ENCODE measurements at places on chromosomes 7 and 10. TPM values are rescaled to one million over a fixed set of nuclear protein-coding genes. Genes with fewer than 3 reads are reported as not detected.

DNA sequence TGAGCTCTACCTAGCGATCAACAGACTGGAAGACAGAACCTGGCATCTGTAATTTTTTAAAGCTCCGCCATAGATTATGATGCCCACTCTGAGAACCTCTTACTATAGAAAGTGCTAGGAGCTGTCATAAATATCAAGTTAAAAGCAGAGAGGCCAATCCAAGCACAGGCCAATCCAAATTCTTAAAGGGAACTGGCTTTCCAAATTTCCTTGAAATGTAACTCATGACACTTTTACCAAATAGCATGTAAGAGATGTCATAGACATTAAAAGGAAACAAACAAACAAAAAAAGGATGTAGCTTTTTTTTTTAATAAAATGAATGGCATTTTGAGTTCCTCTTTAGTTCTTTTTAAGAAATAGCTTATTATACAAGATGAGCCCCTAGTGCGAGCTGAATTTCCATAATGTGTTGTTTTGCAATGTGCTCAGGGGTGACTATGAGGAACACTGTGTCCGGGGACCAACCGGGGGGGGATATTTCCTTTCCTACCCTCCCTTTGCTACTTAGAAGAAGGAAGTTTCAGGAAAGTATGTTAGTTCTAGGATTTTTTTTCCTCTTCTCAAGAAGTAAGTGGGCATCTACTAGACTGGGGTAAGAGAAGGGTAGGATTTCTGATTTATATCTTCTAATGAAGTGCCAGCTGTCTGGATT lies 23.7 kb upstream of the MRC1 start:
- no peaks in the 10 kb centered on the region for H3K27me3 ChIP-seq
- no peak overlapping the region for H3K4me3 ChIP-seq
- no peak for DNase-seq

DNA sequence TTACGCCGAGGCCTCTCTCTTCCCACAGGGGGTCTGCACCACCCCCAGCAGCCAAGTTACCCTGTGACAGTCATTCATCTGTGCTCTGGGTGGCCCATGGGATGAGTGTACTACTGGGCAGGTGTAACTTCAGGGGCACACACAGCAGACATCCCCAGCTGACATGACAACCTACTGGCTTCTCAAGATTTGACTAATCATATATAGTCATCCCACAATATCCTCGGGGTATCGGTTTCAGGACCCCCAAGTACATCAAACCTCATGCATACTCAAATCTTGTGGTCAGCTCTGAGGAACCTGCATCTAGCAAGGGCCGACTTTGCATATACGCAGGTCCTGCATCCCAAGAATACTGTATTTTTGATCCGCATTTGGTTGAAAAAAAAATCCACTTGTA lies 336.9 kb upstream of the C7orf33 start:
- H3K27me3 ChIP-seq: no peaks in the 10 kb centered on the region
- no peak for DNase-seq
- H3K27ac ChIP-seq: no peak overlapping the region
- H3K36me3 ChIP-seq: no peaks in the 10 kb centered on the region

DNA sequence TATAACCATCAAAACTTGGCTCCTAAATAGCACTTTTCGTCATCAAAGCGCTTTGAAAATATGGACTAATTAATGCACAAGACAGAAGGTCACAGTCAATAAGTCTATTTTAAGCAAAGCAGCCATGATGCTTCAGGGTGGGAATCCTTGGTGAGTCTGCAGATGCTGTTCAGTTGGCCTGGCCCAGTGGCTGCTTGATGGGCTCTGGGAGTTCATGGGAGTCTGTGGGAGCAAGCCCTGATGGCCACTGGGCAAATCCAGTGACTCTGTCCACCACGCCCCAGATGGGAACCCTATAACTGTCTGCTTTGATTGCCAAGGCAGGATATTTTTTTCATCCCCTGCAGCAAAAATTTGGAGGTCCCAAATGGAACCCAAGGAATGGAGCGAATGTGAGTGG lies 95.7 kb upstream of the CTBP2 start:
- no peaks in the 10 kb centered on the region for H3K4me1 ChIP-seq
- no peak overlapping the region for H3K4me3 ChIP-seq
- no peaks in the 10 kb centered on the region for H3K27me3 ChIP-seq

CYP3A7 gene
- not detected for total RNA-seq
